Mesendoderm (in vitro differentiated cells): ENCODE measurements at places on chromosomes 7 and 10.
A peak's percentile ranks its signal among the peaks of the same experiment; 100 is the strongest.

DNA sequence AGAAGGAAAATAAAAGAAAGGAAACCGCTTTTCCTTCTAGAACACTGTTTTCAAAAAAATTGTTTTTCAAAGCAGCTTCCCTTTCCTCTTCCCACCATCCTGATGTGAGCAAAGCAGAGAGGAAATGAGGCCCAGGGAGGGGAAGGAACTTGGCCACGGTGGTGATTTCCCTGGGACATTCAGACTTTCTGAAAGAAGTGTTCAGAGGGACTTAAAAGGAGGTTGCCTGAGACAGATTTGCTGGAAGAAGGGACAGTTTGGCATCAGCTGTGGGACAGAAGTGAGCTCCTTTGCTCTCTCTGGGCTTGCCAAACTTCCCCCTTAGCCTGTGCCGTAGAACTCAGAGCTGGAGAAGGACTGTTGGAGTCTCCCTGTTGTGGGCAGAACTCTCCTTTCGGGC is 30.3 kb downstream of the ADCYAP1R1 start:
- DNase-seq: no peak

DNA sequence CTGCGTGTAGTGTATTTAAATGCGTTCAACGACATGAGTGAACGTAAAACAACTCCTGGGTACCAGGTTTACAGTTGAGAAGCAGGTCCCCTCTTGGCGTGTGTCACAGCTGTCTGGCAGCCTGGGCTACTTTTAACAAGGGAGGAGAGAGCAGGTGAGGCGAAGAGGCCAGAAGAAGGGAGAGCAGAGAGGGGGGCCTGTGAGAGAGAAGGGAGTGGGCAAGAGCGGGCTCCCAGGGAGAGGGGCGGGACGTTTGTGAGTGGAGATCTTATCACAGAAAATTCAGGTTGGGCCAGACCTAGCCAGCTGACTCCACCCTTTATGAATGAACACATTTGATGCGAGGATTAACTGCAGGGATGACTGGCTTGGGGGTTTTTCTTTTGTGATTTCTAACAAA is 154.0 kb downstream of the CAMK1D start:
- DNase-seq: no peak

DNA sequence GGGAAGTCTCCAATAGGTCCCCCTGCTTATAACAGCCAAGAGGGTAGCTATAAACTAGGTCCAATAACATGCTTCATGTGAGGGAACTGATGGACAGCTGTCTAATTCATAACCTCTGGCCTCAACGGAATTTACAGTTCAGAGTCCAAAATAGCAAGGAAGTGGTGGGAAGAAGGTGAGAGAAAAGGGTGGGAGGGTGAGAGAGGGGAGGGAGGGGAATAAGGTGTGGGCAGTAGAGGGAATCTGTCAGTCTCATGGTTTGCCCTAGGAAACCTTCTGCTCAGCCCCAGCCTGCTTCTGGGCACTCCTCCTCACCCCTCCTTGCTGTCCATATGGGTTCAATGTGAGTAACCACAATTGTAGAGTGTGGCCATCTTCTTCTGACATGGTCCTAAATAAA is 133.4 kb upstream of the ADO start:
- DNase-seq: no peak

DNA sequence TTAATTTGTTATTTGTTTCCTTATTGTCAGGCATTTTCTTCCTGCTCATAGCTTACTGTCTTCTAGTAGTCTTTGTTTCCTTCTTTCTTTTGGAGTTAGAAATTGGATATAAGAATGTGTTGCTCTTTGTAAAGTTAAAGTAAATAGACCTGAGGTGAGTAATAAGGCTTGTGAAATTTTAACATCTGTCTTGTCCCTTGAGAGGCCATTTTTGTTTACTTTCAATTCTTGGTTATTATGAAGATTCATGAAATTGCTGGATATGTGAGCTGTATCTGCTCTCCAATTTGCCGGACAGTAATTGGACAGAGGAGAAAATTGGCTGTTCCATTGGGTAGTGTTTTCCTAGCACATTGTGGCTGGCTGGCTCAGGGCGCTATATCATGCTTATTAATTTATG is 260.7 kb downstream of the EXOC4 start:
- DNase-seq: no peak

DNA sequence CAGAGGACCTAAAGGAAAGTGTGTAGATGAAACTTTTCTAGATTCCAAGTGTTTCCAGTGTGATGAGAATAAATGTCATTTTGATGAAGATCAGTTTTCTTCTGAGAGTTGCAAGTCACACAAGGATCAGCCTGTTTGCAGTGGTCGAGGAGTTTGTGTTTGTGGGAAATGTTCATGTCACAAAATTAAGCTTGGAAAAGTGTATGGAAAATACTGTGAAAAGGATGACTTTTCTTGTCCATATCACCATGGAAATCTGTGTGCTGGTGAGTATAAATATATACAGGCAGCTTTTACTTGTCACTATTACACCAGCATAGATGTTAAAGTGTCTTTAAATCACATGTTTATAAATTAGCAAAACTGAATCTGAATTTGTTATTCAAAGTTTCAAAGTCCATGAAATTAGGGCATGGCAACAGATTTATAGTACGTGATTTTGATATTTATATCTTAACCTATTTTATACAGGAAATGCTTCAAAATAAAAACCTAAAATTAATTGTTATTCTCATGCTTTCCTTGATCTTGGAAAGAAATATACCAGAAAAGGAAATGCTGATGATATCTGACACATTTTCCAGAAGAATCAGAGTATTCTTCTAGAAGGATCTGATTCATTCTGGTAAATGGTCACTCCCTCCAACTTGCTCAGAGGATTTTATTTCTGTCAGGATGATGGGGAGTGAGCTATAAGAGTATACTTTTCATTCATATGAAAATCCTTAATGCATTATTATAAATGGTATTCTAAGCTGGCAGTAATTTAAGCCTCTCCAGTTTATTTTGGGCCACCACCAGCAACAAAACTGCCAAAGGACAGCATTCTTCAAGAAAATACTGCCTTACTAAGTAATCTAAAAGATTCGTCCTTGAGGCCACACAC is 71.4 kb downstream of the ITGB8 start:
- no peak for DNase-seq

- no peak for DNase-seq
These were observed 35.9 kb downstream of the LRRC4 start for GRCh38 chr7:127995156-127995880.

DNA sequence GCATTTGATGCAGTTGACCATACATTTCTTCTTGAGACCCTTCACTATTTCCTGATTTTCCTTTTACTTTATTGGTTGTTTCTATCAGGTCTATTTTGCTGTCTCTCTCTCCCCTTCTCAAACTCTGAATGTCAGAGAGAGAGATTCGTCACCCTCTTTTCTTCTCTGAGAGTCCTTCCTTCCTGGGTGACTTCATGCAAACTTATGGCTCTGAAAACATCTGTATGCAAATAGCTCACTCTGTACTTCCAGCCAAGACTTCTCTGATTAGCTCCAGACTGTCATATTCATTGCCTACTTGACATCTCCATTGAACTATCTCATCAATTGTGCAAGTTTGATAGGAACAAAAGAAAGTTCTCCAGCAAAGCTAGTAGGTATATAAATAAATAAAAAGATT is 191.7 kb upstream of the KLF6 start:
- no peak for DNase-seq

DNA sequence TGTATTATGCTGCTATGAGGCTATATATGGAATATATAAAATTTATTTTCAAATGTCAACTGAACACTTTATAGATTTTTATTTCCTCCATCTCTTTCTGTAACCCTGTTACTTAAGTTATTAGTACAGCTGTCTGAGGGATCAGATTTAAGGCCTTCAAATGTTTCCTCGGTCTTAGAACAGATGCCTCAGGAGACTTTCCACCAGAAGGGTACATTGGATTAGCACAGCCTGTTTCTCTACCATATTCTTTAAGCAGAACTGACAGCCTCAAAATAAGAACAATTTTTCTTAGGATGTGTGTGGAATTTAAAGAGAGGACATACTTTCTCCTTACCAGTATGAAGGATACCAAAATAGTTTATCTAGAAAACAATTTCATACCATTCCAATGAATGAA is 53.0 kb upstream of the HGF start:
- no peak for DNase-seq

GRCh38 chr10:133030781-133031180 is 56.9 kb upstream of the ADGRA1 start:
- peak; percentile 40 for DNase-seq

DNA sequence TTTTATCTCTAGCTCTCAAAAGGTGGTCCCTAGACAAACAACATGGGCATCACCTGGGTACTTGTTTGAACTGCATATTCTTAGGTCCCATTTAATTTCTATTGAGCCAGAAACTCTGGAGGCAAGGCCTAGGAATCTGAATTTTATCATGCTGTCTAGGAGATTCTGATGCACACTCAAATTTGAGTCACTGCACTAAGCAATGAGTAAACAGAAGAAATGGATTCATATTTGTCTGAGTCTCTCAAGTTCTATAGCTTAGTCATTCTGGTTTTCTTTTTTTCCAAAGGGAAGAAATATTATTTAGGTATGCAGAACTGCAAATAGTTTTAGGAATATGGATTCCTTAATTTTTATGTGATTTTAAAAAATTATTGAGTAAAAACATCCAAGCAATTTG is 185.5 kb downstream of the SEMA3A start:
- no peak for DNase-seq
